Mammary epithelial cell (primary cell): ENCODE measurements at places on chromosomes 7 and 10. TPM values are rescaled to one million over a fixed set of nuclear protein-coding genes. Genes with fewer than 3 reads are reported as not detected.

DNA sequence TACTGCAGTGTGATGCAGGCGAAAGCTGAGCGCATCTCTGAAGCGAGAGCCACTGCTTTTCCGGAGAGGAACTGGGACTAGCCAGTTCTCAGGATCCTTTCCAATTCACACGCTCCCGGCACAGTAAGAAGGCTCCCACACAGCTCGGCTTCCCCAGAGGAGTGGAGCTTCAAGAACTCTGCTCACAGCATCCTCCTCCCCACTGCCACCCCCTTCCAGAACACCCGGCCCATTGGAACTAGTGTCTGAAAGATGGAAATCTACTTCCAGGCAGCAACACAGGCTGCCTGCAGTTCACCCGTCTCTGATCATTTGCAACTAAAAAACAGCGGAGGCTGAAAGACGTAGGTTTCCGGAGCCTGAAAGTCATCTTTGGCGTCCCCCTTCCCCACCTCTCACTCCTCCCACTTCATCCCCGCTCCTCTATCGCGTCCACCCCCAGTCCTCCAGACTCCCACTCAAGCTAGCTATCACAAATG, at the start of gene DGKB:
TSS of gene DGKB (minus strand) at position 163 of the 479 bp plus-strand sequence.
- no peak for DNase-seq

GRCh38 chr10:93622942-93623341, 10.6 kb downstream of the PDE6C start:
- DNase-seq: no peak

The DEPP1 gene
- 139 TPM for polyA plus RNA-seq

GRCh38 chr7:141276031-141276430, 202.2 kb downstream of the TMEM178B start:
- peak; percentile 16 for DNase-seq

DNA sequence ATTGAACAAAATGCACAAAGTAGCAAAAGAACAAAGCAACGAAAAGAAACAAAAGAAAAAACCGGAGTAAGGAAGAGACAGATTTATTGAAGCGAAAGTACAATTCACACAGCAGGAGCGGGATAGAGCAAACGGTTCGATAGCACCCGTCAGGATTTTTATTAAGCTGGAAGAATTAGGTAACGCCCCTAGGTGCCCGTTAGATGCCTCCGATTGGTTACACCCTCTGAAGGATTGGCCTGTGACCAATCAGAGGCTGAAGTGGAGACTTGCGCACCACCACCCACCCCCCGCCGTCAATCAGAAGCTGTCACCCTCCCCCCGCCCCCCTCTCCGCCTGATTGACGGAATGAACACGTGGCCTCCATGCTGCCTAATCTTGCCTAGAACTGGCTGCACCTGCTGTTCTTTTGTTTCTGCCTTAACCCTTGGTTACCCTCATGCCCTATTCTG, 16.8 kb downstream of the OCM2 start:
- DNase-seq: no peak

The GRB10 gene
- 3.3 TPM for polyA plus RNA-seq

The TMEM106B gene
- 16.3 TPM for polyA plus RNA-seq

DNA sequence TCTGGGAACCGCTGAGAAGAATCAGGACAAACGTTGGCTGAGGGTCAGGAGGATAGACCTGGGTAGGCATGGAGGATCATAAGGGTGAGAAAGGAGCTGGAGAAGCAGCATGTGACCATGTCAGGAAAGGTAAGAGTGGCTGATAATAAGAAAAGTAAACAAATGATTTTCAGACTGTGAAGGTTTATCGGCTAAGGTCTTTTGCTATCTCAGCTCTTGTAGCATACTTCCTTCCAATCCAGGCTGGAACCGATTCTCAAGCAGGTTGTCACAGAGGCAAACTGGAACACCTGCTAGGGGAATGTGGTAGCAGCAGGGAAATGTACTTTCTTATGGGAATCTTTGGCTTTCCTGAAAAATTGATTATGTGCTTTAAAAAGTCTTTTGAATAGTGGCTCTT, 74.7 kb downstream of the TMEM168 start:
- no peak for DNase-seq

DNA sequence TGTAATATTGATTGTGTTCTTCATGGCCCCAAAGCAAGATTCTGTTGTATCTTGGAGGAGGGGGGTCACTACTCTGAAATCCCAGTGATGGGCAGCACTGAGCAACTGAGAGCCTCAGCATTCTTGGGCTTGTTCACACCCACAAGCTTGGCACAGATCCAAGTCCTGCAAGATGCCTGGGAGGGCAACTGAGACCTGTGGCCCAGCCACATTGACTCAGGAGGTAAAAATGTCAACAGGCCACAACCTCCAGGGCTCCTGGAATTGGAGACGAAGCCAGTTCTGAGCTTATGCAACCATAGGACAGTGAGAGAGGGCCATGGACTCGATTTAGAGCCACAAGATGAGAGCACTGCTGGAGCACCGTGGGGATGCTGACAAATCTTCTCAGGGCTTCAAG, 3.1 kb upstream of the DOCK1 start:
- peak; percentile 91 for DNase-seq

The VAX1 gene
- not detected for polyA plus RNA-seq

DNA sequence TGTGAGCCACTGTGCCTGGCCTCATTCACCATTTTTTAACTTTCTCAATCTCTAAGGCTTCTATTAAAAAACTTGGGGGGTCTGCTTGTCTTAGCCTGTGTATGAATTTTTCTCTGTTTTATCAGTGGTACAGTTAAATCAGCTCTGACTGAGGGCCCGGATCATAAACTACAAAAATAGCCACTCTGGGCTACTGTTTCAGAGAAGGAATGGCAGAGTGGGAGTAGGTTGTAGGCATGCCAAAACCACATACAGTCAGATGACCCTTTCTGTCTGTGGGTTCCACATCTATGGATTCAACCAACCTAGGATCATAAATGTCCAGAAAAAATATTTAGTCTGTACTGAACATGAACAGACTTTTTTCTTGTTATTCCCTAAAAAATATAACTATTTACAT, 21.3 kb downstream of the TBC1D12 start:
- DNase-seq: no peak

- DNase-seq: no peak
These were observed 16.2 kb downstream of the CSTF2T start for GRCh38 chr10:51683031-51683691.

The TAS2R41 gene
- not detected for polyA plus RNA-seq

DNA sequence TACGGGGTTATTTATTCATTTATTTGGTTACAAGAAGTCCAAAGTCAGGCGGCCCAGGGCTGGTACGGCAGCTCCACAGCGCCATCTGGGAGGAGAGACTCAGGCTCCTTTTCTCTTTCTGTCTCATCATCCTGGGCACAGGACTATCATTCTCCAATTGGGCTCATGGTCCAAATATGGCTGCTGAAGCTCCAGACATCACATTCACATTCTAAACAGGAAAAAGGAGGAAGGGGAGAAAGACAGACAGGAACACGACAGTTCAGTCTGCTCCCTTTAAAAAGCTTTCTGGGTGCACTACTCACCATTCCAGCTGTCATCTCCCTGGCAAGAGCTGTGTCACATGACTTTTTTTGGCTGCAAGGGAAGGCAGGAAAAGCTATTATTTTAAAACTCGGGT, 74.4 kb upstream of the PDZD8 start:
- DNase-seq: no peak

DNA sequence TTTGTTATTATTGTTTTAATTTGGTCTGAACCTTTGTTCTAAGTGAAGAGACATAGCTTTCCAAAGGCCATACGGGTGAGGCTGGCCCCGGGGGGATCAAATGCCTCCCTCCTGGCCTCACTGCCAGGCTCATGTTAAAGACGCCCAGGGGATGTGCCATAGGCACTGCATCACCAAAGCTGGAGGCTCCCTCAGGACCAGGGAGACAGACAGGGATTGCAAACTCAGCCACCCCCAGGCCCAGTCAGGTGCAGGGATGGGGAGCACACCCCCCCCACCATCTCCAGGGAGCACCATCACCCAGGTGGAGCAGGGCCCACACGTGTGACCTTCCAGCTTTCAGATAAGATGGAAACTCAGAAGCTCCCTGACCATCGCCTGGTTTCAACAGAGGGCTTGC, 96.0 kb upstream of the DNAAF5 start:
- DNase-seq: no peak

GRCh38 chr10:28355376-28355775, 52.5 kb upstream of the MPP7 start:
- no peak for DNase-seq

The ZNF488 gene
- polyA plus RNA-seq: 3.5 TPM

DNA sequence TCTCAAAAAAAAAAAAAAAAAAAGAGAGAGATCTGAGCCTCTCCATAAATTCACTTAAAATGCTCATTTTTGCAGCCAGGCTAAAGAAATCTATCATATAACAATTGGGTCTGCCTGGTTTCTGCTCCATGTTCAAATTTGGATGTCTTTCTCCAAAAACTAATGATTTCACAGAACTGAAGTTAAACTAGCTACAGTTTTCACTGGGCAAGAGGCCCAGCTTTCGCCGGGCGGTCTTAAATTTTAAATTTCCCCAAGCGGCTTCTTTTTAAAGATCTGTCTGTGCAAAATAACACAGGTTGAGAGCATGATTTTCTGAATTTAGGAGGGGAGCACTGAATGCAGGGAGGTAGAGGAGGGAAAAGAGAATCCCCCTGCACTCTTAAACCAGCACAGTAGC, 603.4 kb downstream of the KCNMA1 start:
- no peak for DNase-seq

GRCh38 chr10:110226543-110226925, 19.1 kb downstream of the MXI1 start:
- DNase-seq: peak; percentile 85

DNA sequence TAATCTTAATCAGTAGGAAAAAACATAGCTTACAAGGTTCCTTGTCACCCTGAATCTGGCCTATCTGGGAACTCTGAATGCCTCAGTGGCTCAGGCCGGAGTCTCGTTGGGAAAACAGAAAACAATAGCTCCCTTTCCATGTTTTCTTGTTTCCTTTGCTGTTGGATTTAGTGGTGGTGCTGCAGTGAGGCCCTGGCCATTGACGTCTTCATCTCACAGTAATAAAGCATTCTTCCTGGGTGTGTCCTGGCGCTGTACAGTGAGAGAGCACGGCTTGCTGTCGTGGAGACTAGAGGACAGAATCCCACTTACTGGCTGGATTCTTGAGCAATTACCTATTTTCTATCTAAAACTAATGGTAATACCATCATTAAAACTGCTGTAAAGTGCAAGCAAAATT, 1.3 kb upstream of the SPOCK2 start:
- DNase-seq: no peak

The MACROH2A2 gene
- 21.6 TPM for polyA plus RNA-seq

The TRPV5 gene
- not detected for polyA plus RNA-seq

GRCh38 chr7:80935991-80936780, 17.3 kb upstream of the SEMA3C start:
- no peak for DNase-seq

GRCh38 chr7:76201732-76202665, at the start of gene SRRM3:
Gene SRRM3 (plus strand): TSS chr7:76201896. CDS start chr7:76235067, 33,171 bp downstream.
- DNase-seq: peak; percentile 48

The PDLIM1 gene
- 290 TPM for polyA plus RNA-seq

DNA sequence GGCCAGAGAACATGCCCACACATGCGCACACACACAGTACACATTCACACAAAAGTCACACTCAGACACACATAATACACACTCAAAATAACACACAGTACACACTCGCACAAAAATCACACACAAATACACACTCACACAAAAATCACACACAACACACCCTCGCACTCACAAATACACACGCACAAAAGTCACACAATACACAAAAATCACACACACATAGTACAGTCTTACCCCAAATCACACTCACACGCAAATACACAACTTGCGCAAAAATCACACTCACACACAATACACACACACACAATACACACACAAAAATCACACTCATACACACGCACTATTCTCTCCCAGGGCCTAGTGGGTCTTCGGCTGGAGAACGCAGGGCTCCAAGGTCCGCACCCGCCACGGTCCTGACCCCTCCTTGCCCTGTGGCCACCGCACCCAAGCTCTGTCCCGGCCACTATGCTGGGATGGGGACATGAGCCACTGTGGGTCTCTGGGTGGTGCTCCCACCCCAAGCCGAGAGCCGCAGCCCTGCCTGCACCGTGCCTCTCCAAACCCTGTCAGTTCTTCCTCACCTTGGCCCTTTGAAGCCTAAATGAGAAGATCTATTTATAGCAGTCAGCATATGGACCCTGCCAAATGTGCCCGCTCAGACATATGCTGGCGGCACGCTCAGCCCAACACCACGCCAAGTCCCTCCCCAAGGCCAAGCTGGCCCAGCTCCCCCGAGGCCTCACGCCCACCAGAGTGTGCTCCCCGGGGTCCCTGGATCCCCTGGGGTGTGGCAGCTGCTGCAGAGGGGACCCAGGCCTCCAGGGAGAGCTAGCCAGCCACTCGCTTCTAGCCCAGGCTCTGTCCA, 55.9 kb downstream of the ELFN1 start:
- DNase-seq: no peak

DNA sequence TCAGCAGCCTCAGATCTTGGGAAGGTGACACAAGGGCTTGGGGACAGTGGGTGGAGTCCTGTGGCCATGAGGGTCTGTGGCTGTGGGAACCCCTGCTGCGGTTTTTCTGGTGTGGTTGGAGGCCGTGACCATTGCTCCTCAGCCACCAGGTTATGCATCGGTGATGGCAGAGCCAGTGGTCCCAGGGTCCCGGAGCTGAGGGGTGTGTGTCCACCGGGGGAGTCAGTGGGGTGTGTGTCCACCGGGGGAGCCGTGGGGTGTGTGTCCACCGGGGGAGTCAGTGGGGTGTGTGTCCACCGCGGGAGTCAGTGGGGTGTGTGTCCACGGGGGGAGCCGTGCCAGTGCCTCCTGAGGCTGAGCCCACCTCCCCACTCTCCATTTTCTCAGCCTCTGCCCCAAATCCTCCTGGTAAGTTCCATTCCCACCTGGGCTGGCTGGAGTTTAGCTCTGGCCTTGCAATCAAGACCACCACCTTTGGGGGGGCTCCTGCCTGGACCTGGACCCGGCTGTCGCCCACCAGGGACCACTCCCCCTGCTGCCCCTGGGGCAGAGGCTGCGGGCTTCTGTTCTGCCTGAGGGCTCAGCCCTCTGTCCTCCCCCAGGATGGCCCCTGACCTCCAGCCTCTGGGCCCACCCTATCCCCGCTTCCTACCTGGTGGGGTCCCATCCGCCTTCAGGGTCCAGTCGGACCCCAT, 143.5 kb downstream of the ELFN1 start:
- DNase-seq: no peak
